ENCODE measurements at places on chromosomes 2 and 18. TPM values are rescaled to one million over a fixed set of nuclear protein-coding genes. Genes with fewer than 3 reads are reported as not detected.

Gene TRPM8
- not detected for total RNA-seq

Gene WNT10A
- not detected for total RNA-seq

Gene ITPRIPL1
- total RNA-seq: 1.4 TPM

Gene GALNT13
- total RNA-seq: 0.39 TPM

Gene NEURL3
- total RNA-seq: not detected

Gene POTEJ
- total RNA-seq: not detected

Gene RAB11FIP5
- 42.1 TPM for total RNA-seq

Gene RGPD3
- 0.33 TPM for total RNA-seq

Gene POTEI
- not detected for total RNA-seq

Gene SLC5A7
- 2.3 TPM for total RNA-seq

Gene HRH4
- 0.50 TPM for total RNA-seq

Gene CDKL4
- 1.2 TPM for total RNA-seq

GRCh38 chr2:106113361-106113966 lies 80.6 kb downstream of the UXS1 start:
- no peaks in the 10 kb centered on the region for H3K27me3 ChIP-seq
- peaks cover 6% of the 10 kb centered on the region for H3K4me1 ChIP-seq
- DNase-seq: no peak
- H3K36me3 ChIP-seq: peaks cover 53% of the 10 kb centered on the region
- H3K4me3 ChIP-seq: no peak overlapping the region
- no peak overlapping the region for H3K27ac ChIP-seq

DNA sequence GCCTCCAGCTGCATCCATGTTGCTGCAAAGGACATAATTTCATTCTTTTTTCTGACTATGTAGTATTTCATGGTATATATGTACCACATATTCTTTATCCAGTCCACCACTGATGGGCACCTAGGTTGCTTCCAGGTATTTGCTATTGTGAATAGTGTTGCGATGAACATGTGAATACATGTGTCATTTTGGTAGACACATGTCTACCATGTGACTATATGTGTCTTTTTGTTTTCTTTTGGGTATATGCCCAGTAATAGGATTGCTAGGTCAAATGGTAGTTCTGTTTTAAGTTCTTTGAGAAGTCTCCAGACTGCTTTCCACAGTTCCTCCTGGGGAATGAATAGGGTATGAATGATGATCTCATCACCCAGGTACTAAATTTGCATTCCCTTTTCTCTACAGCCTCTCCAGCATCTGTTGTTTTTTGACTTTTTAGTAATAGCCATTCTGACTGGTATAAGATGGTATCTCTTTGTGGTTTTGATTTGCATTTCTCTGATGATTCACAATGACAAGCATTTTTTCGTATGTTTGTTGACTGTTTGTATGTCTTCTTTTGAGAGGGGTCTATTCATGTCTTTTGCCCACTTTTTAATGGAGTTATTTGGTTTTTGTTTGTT lies 35.6 kb upstream of the FEZ2 start:
- no peaks in the 10 kb centered on the region for H3K27me3 ChIP-seq
- no peak for DNase-seq
- no peaks in the 10 kb centered on the region for H3K36me3 ChIP-seq
- peaks cover 8% of the 10 kb centered on the region for H3K4me1 ChIP-seq
- no peak overlapping the region for H3K27ac ChIP-seq

DNA sequence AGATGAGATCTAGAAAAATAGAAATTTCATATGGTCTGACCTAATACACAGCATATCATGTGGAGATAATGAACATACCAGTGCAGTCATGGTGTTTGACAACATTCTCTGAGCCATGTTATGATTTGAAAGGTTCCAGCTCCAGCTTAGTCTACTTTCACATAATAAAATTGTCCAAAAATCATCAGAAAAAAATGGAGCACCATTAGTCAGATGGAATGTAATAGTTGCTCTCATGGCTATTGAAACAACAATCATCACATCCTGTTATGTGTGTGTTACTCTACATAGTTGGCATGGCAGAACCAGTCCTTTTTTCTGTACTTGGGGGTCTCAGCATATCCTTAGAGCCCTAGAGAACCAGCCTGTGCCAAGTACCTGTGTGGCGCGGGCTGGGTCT lies 678.9 kb upstream of the FANCL start:
- no peak overlapping the region for H3K4me3 ChIP-seq
- H3K27me3 ChIP-seq: peaks cover 4% of the 10 kb centered on the region
- no peaks in the 10 kb centered on the region for H3K36me3 ChIP-seq
- no peak overlapping the region for H3K27ac ChIP-seq

GRCh38 chr2:112708968-112709367 lies 11.9 kb upstream of the NT5DC4 start:
- no peaks in the 10 kb centered on the region for H3K4me1 ChIP-seq
- H3K27me3 ChIP-seq: no peaks in the 10 kb centered on the region
- H3K4me3 ChIP-seq: no peak overlapping the region

DNA sequence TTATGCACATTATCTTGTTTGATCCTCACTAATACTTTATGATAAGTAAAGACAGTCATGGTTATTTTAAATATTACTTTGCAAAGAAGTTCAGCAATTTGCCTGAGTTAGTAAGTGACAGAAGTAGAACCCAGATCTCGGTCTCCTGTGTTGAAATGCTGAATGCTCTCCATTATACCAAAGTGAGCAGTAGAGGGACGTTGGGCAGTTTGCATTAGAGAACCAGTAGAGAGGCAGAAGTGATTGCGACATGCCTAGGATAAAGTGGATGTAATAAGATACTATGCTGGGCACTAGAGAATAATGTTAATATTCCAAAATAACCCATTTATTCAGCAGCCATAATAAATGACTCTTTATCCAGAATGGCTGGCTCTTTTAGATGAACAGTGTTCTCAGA lies 201.0 kb downstream of the PMAIP1 start:
- H3K36me3 ChIP-seq: no peaks in the 10 kb centered on the region
- H3K27ac ChIP-seq: no peak overlapping the region
- DNase-seq: no peak
- no peak overlapping the region for H3K4me3 ChIP-seq
- H3K4me1 ChIP-seq: no peaks in the 10 kb centered on the region

DNA sequence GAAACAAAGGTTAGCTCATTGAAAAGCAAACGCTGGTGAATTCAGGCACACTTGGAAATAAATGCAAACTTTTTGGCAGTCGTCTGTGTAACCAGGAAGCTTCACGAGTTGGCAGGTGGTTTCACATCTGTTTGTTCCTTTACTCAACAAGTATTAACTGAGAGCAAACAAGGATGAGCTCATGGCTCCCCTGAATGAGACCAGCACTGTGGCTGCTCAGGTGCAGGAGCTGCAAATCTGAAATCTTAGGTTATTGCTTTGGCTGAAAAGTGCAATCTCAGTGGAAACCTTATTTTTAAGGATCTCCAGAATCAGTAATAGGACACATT lies 46.3 kb downstream of the SH3RF3 start:
- H3K27me3 ChIP-seq: no peaks in the 10 kb centered on the region
- no peak for DNase-seq
- peaks cover 41% of the 10 kb centered on the region for H3K4me1 ChIP-seq
- H3K4me3 ChIP-seq: no peak overlapping the region

DNA sequence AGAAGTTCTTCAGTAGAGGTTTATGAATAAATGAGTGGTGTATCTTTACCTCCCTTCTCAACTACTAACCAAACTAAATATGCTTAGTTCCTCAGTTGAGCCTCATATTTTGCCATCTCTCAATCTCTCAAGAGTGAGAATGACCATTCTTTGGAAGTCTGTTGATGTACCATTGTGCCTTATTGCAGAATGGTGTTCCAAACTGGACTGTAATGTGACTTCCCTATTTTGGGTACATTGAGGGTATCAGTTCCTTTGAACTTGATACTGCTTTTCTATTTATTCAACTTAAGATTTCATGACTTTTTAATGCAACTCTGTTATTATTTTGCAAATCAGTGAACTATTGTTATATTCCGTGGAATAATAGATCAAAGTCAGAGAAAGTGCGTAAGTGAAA lies 159.4 kb downstream of the PTPRM start:
- H3K27ac ChIP-seq: no peak overlapping the region
- H3K4me1 ChIP-seq: peaks cover 17% of the 10 kb centered on the region

- H3K36me3 ChIP-seq: peaks cover 10% of the 10 kb centered on the region
- no peak for DNase-seq
Observed at GRCh38 chr2:109454304-109454703, 159.5 kb downstream of the SEPTIN10 start.

DNA sequence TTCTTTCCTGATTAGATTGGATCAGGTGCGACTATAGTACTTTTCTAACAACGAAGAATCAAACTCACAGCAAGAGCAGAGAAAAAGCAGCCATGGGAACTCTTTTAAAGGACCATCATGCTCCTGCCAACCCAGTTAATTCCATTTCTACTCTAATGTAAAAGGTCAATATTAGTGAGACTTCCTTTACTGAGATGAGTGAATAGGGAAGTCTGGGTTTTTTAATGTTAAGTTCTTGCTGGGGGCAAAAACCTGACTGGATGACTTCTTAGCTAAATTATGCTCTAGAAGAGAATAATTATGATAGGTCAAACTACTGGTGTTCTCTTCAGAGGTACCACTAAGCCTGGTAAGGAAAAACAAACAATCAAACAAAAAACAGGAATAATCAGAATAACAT lies 8.4 kb downstream of the SRBD1 start:
- peaks cover 51% of the 10 kb centered on the region for H3K36me3 ChIP-seq
- no peaks in the 10 kb centered on the region for H3K27me3 ChIP-seq
- no peak for DNase-seq
- H3K27ac ChIP-seq: no peak overlapping the region
- no peaks in the 10 kb centered on the region for H3K4me1 ChIP-seq
- no peak overlapping the region for H3K4me3 ChIP-seq

- H3K4me3 ChIP-seq: no peak overlapping the region
- no peaks in the 10 kb centered on the region for H3K36me3 ChIP-seq
- DNase-seq: no peak
- H3K4me1 ChIP-seq: no peaks in the 10 kb centered on the region
- H3K27ac ChIP-seq: no peak overlapping the region
Observed at GRCh38 chr18:21663578-21663977, 41.0 kb downstream of the ABHD3 start.

GRCh38 chr18:13096719-13097118 lies 105.6 kb downstream of the CEP192 start:
- no peaks in the 10 kb centered on the region for H3K27me3 ChIP-seq
- no peak overlapping the region for H3K27ac ChIP-seq
- no peaks in the 10 kb centered on the region for H3K4me1 ChIP-seq
- no peak overlapping the region for H3K4me3 ChIP-seq
- peaks cover 71% of the 10 kb centered on the region for H3K36me3 ChIP-seq

DNA sequence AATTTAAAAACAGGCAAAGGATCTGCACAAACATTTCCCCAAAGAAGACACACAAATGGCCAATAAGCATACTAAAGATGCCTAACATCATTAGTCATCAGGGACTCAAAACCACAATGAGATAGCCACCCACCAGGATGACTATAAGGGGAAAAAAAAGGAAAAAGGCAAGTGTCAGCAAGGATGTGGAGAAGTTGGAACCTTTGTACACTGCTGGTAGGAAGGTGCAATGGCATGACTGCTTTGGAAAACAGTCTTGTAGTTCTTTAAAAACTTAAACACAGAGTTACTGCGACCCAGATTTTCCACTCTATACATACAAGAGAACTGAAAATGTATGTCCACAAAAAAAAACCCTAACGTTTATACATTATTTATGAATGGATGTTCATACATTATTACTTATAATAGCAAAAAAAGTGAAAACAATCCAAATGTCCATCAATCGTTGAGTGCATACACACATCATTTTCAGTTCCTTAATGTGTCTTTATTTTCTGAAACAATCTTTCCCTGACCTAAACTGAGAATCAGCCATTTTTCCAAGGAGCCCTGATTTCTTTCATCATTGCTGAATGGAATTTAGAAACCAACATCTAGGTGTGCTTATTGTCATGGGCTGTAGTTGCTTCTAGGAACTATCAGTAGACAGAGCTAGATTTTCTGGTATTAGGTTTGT lies 64.7 kb upstream of the TLK1 start:
- H3K27ac ChIP-seq: no peak overlapping the region
- no peaks in the 10 kb centered on the region for H3K36me3 ChIP-seq
- no peaks in the 10 kb centered on the region for H3K4me1 ChIP-seq
- no peaks in the 10 kb centered on the region for H3K27me3 ChIP-seq

- no peak overlapping the region for H3K27ac ChIP-seq
- no peaks in the 10 kb centered on the region for H3K36me3 ChIP-seq
- no peaks in the 10 kb centered on the region for H3K4me1 ChIP-seq
- no peak overlapping the region for H3K4me3 ChIP-seq
Observed at GRCh38 chr2:104977958-104978357, 59.9 kb upstream of the MRPS9 start.

- no peak for DNase-seq
- no peak overlapping the region for H3K4me3 ChIP-seq
- H3K27ac ChIP-seq: no peak overlapping the region
Observed at GRCh38 chr18:76412010-76412817, 82.8 kb downstream of the ZNF516 start.

GRCh38 chr2:67713376-67713775 lies 316.2 kb downstream of the ETAA1 start:
- H3K4me1 ChIP-seq: peaks cover 16% of the 10 kb centered on the region
- no peaks in the 10 kb centered on the region for H3K27me3 ChIP-seq
- H3K27ac ChIP-seq: no peak overlapping the region
- no peaks in the 10 kb centered on the region for H3K36me3 ChIP-seq
- no peak for DNase-seq

DNA sequence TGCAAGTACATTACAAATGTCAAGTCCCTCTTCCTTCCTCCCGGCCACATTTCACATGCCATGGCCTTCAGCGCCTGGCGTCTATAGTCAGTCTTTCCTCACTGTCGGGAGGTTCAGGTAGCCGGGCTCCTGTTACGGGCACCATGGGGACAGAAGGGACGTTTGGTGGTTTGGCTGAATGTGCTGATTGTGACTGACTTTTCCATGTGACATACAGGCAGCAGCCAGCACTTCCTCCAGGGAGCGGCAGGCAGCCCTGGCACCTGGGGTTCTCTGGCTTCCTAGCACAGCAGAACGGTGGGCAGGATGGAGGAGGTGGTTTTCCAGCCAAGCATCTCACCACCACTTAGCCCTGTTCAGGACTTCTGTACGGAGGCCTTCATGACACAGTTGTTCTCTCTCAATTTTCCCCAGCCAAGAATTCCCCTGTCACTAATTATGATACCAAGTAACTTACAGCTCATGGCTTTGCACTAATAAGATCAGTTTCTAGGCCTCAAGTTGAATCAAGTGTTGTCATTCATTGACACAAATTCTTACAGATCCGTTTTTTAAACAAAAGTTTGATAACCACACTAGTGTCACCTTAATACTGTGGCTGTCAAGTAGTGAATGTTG lies 83.9 kb upstream of the REV1 start:
- peaks cover 15% of the 10 kb centered on the region for H3K4me1 ChIP-seq
- no peak overlapping the region for H3K4me3 ChIP-seq
- no peak overlapping the region for H3K27ac ChIP-seq
- no peaks in the 10 kb centered on the region for H3K36me3 ChIP-seq

DNA sequence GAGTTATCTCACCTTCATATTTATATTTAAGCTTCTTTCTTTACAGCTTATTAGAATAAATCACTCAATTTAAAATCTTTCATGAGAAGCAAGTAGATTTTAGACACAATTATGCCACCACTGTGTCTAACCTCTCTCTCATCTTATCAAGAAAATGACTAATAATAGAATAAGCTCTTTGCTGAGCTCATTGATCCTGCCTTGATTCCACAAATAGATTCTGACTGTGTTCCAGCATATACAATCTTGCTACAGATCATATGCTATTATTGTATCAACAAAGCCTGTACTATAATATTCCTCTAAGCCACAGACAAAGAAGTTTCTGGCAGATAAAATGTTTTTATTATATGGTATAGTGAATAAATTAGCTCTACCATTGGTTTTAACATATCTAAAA lies 168.7 kb upstream of the GULP1 start:
- no peak overlapping the region for H3K4me3 ChIP-seq
- no peaks in the 10 kb centered on the region for H3K27me3 ChIP-seq
- no peak overlapping the region for H3K27ac ChIP-seq
